ENCODE measurements at places on chromosomes 7 and 10. TPM values are rescaled to one million over a fixed set of nuclear protein-coding genes. Genes with fewer than 3 reads are reported as not detected.

NEUROD6 gene
- not detected for total RNA-seq

SFTPD gene
- total RNA-seq: not detected

MRLN gene
- not detected for total RNA-seq

TFR2 gene
- 2.4 TPM for total RNA-seq

NCOA4 gene
- total RNA-seq: 101 TPM

FAM3C gene
- total RNA-seq: 86.6 TPM

ATP6V0A4 gene
- not detected for total RNA-seq

ICA1 gene
- 15.1 TPM for total RNA-seq

TMEM130 gene
- 3.3 TPM for total RNA-seq

ARMC10 gene
- total RNA-seq: 96.0 TPM

C7orf57 gene
- total RNA-seq: 0.91 TPM

ZNF655 gene
- 116 TPM for total RNA-seq

AVL9 gene
- total RNA-seq: 54.9 TPM

BMPER gene
- total RNA-seq: 0.09 TPM

PLEKHA8 gene
- 23.2 TPM for total RNA-seq

LIPF gene
- not detected for total RNA-seq

ZP3 gene
- total RNA-seq: 2.0 TPM

ASB10 gene
- not detected for total RNA-seq

Data from Daoy (cell line).